Spinal cord (tissue), 10 donors: ENCODE measurements at places on chromosomes 3 and 15. TPM values are rescaled to one million over a fixed set of nuclear protein-coding genes. Genes with fewer than 3 reads are reported as not detected.

GPR156 gene
- 2.1 TPM for total RNA-seq

NGLY1 gene
- total RNA-seq: 50.8 TPM

AADACL2 gene
- not detected for total RNA-seq

PRR23A gene
- not detected for total RNA-seq

PEX5L gene
- total RNA-seq: 39.6 TPM

SLC9C1 gene
- total RNA-seq: 0.50 TPM

NPAP1 gene
- total RNA-seq: 0.69 TPM

SV2B gene
- 31.0 TPM for total RNA-seq

GHSR gene
- total RNA-seq: 0.40 TPM

PYGO1 gene
- 29.3 TPM for total RNA-seq

SLC27A2 gene
- total RNA-seq: 2.7 TPM

TSPAN3 gene
- 391 TPM for total RNA-seq

NOX5 gene
- total RNA-seq: 0.22 TPM

SHQ1 gene
- 16.3 TPM for total RNA-seq

RBP2 gene
- total RNA-seq: not detected

NEK11 gene
- total RNA-seq: 25.0 TPM

NR1I2 gene
- total RNA-seq: 0.50 TPM

ALPK3 gene
- 6.2 TPM for total RNA-seq

ALG1L2 gene
- 0.89 TPM for total RNA-seq

AHSG gene
- total RNA-seq: 1.5 TPM

PTH1R gene
- 7.8 TPM for total RNA-seq

TIMP4 gene
- total RNA-seq: 8.7 TPM

ONECUT1 gene
- 3.6 TPM for total RNA-seq

SCG5 gene
- total RNA-seq: 115 TPM

EBLN2 gene
- 8.5 TPM for total RNA-seq

LTK gene
- total RNA-seq: 0.17 TPM

HRG gene
- not detected for total RNA-seq

GREM1 gene
- total RNA-seq: 0.50 TPM
